Stimulated activated CD4-positive, alpha-beta T cell treated with anti-CD3 and anti-CD28 coated beads, Interleukin-1b, Interleukin-23, amount 100 ng/mL, for 1 hour (primary cell): ENCODE measurements at places on chromosomes 2 and 18.

DNA sequence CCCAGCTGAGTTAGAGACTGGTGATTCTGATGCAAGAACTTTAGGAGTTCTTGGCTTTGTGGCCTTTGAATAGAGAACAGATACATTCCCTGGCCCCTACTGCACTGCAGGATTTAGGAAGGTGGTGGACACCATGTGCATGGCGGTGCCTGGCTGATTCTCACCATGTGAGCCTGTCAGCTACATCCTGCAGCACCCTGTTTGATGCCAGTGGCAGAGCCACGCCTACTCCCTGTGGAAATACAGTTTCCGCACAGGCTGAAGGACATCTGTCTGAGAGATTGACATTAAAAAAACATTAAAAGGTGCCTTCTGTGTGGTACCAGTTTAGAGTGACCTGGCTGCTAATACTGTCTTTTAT is 50.0 kb downstream of the KCNE4 start:
- DNase-seq, result no peak

DNA sequence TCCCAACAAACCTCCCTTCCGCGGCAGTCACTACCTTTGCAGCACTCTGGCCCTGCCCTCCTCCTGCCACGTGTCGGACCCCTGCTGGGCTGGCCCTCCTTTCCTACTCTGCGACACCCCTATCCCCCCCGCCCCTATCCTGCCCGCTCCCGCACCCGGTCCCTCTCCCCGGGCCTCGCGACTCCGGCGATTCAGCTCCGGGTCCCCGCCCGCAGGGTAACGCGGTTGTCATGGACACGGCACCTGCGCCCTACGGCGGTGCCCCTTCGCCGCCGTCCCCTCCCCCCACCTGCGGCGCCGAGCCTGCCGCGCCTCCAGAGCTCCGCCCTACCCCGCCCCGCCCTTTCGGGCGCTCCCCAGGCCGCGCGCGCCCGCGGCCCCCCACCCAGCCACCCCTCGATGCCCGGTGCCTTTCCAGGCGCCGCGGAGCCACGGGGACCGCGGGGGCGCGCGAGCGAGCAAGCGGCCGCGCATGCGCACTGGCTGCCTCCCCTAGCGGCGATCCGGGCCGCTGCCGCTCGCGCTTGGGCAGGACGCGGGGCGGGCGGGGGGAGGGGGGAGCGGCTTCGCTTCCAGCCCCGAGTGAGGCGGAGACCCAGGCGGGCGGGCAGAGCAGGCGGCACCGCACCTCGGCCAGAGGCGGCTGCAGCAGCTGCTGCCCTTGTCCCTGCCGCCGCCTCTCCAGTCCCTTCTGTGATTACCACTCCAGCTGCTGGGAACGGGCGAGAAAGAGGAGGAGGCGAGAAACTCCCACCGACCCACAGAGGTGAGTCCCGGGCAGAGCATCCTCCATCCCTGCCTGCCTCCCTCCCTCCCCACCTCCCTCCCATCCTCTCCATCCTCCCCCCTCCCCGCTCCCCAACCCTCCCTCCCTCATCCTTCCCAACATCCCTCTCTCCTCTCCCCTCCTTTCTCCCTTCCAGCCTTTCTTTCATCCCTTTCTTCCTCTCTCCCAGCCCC is at the start of gene CTNNA2:
Gene CTNNA2, plus strand, starts transcription at position 610 of the 960 bp plus-strand sequence.
- no peak for DNase-seq

GRCh38 chr2:232779934-232780333 is 3.6 kb upstream of the KCNJ13 start:
- no peak for DNase-seq

- DNase-seq, result no peak
Observed at GRCh38 chr18:53657257-53657656, 567.2 kb downstream of the MBD2 start.

GRCh38 chr18:2104620-2105462 is 466.5 kb downstream of the METTL4 start:
- no peak for DNase-seq

DNA sequence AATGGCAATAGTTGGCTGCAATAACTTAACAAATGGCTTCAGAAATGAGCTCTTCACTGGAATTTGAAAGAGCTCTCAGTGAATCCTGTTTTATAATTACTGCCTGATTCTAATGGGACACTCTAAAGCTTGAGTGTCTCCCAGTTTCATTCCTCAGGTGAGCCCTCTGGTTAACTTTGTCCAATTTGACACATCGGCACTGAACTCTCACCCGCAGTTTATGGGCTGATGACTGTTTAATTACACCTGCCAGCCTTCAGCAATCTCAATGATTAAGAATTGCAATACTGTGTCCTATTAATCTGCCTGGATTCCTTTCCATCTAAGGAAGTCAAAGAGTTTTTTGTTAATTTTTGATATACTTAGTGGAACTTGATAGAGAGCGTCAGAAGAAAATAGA is 110.7 kb upstream of the NABP1 start:
- DNase-seq, result no peak

DNA sequence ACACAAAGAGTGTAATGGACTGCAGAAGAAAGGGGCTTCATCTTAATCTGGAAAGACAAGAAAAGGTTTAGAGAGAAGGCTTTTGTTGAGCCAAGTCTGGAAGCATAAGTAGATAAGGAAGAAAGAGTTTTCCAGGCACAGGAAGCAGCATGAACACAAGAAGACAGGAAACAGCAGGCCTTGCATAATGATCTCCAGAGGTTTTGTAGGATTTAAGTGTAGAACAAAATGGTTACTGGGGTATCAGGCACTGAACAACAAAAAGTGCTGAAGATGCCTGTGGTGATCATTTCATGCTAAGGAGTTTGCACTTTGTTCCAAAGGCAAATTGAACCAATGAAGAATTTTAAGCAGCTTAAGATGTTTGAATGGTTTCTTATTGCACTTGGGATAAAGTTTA is 281.6 kb upstream of the TANK start:
- no peak for DNase-seq
